ENCODE measurements at places on chromosomes 6 and 20.
A peak's percentile ranks its signal among the peaks of the same experiment; 100 is the strongest.

- peak; percentile 17 for DNase-seq
These were observed 27.7 kb upstream of the VEGFA start for GRCh38 chr6:43742285-43742684.

DNA sequence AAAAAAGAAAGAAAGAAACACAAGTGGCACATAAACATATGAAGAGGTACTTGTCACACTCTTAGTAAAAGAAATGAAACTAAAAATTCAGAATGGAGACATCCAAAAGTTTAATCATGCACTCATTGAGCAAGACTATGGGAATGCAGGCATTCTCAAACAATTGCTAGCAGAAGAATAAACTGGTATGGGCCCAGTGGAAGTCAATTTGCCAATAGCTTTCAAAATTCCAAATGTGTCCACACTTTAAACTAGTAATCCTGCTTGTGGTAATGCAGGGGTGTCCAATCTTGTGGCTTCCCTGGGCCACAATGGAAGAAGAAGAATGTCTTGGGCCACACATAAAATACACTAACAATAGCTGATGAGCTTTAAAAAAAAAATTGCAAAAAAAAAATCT lies 97.4 kb downstream of the EPB41L2 start:
- no peak for DNase-seq

GRCh38 chr6:143119260-143119659 lies 58.6 kb downstream of the AIG1 start:
- no peak for DNase-seq

GRCh38 chr6:82507112-82507511 lies 143.5 kb downstream of the TPBG start:
- no peak for DNase-seq

- peak; percentile 73 for DNase-seq
These were observed 32.0 kb downstream of the ZC2HC1B start for GRCh38 chr6:143896126-143896860.

DNA sequence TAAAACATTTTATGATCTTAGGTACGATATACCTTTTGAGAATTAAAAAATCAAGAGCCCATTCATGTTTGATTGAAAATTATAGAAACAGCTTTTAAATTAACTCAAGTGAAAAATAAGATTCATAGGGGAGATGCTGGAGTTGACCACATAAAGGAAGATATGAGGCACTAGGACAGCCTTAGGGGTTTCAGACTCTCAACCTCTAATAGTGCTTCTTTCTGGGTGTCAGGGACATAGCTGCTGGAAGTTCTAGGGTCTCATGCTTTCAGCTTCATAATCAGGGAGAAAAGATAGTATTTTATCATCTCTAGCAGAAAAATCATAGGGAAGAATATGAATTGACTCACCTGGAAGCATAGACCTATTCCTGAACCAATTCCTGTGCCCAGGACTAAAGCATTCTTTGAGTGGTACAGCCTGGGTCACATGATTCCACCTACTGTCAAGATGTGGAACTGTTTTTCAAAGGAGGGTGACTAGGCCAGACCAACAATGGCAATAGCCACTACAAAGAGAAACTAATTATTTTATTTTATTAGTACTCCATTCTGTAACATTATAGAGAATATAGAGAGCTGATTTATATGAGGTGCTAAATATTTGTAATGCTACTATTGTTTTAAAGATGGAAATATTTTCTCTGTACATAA lies 27.8 kb upstream of the CENPW start:
- DNase-seq = no peak

- DNase-seq = no peak
These were observed 18.8 kb downstream of the LATS1 start for GRCh38 chr6:149699150-149699549.

DNA sequence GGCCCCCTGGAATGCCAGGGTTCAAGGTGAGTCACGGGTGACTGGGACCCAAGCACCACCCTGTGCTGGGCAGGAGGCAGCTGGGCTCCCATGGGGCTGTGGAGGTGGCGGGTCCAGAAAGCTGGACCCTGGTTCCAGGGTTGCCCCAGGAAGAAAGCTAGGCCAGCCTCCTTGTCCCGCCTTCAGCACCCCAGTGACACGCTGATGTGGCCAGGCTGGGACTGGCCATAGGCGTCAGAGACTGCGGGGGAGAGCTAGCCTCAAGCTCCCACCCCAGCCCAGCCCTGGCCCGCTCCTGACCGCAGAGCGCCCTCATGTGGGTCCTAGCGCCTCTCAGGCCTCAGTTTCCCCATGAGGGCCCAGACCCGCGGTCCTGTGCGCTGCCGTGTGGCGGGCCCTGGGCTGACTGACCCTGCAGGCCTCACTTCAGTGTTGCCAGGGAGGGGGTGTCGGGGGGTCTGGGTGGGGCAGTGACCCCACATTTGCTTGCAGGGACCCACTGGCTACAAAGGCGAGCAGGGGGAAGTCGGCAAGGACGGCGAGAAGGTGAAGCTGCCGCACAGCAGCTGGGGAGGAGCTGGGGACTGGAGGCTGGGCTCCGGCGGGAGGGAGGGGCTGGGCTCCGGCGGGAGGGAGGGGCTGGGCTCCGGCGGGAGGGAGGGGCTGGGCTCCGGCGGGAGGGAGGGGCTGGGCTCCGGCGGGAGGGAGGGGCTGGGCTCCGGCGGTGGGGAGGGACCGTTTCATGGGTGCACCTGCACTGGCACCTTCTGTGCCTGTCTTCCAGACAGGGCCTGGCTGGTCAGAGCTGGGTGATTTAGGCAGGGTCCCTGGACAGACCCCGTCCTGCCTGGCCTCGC lies 7.9 kb downstream of the COL9A3 start:
- no peak for DNase-seq

- DNase-seq = no peak
These were observed 307.0 kb upstream of the PRDM1 start for GRCh38 chr6:105779110-105779509.

GRCh38 chr20:57476084-57476526 lies 48.8 kb downstream of the CTCFL start:
- peak; percentile 18 for DNase-seq

- DNase-seq = no peak
These were observed 56.2 kb downstream of the SNX9 start for GRCh38 chr6:157879034-157879872.

DNA sequence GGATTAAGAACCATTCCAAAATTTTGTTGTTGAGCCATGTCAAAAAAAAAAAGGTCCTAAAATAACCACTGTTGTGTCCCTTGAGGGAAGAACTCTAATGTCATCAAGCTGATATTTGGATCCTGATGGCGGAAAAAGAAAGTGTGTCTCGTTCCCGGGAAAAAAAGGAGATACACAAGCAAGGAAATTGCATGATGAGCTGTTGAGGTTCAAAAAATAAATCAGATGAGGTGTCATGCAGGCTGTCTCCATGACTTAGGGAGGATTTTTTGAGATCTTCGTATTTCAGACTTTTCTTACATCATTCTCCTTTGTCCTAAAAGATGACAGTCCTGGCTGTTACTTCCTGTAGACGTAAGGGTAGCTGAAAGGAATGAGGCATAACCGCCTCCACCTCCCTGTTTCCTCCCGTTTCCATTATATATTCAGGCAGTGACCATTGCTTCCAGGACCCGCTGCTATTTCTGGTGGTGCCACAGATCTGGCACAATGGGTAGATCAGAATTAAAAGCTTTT lies 117.3 kb upstream of the TNFAIP3 start:
- no peak for DNase-seq

- DNase-seq = no peak
These were observed 48.5 kb downstream of the PYGB start for GRCh38 chr20:25296094-25297093.

GRCh38 chr20:23938118-23938438 lies 50.5 kb downstream of the GGTLC1 start:
- no peak for DNase-seq

DNA sequence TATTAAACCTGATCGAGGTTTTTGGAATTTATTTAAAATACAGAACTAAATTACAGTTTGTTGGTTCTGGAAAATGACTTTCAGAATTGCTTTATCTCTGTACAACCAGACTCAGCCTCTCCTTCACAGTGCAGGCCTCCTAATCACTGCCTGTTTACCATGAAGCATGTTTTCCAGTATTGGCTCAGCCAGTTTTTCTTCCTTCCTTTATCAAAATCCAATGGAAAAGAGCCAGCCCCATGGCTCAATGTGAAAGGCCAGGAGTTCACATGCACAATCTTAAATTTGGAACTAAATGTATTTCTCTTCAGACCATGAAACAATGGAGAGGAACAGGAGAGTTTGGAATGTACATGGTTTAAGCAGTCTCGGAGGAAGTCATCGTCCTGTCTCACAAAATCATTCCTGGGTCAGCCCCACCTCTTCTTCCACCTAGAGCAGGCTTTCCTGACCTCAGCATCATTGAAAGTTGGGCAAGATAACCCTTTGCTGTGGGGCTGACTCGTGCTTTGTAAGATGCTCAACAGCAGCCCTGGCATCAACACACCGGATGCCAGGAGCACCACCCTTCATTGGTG lies 680.9 kb upstream of the AGPAT4 start:
- no peak for DNase-seq

DNA sequence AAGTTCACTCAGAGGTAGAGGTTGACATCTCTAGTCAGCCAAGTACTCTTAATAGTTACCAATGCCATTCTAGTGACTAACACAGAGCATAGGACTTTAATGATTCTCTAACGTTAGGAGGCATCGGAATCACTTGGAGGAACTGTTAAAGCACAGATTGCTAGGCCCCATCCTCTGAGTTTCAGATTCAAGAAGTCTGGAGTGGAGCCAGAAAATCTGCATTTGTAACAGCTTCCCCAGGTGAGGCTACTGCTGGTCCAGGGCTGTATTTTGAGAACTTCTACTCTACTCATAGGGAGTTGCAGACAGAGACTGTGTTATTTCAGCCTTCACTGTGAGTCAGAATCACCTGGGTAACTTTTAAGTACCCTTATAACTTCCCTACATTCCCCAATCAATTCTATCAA lies 5.7 kb downstream of the LMBRD1 start:
- no peak for DNase-seq

GRCh38 chr6:148044261-148044751 lies 298.3 kb upstream of the SASH1 start:
- DNase-seq = no peak

GRCh38 chr6:27951040-27951439 lies 6.0 kb upstream of the OR2B6 start:
- DNase-seq = no peak

DNA sequence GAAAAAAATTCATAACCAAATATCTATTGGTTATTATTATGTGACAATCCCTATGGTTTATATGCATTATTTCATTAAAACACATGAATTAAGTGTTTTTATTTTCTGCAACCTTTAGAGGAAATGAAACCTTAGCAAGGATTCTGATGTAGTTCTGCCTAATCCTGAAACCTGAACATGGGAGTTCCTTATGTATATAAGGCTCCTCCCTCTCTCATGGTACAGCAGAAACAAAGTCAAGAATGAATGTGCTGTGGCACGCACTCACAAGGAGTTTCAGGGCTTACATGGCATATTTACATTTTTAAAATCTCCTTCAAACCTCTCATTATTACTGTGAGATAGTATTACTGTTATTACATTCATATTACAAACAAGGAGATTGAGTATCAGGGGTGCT lies 426.4 kb upstream of the CITED2 start:
- DNase-seq = no peak

GRCh38 chr6:140858381-140858971 lies 1274.2 kb upstream of the GJE1 start:
- no peak for DNase-seq

DNA sequence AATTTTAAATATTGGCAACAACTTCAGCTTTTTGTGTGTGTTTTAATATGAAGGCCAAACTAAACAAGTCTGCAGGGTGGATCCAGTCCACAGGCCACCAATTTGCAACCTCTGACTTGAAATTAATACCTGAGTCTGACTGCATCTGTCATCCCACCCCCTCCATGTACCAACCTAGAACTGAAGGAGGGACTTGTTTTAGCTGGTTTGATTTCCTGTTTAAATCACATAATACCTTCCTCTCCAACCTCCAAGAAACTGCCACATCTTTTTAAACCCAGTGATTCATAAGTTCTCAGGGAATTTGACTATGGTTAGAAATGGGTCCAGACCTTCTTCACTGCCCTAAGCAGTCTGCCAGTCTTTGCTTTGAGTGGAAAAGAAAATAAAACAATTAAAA lies 21.6 kb downstream of the RNF8 start:
- DNase-seq = no peak

DNA sequence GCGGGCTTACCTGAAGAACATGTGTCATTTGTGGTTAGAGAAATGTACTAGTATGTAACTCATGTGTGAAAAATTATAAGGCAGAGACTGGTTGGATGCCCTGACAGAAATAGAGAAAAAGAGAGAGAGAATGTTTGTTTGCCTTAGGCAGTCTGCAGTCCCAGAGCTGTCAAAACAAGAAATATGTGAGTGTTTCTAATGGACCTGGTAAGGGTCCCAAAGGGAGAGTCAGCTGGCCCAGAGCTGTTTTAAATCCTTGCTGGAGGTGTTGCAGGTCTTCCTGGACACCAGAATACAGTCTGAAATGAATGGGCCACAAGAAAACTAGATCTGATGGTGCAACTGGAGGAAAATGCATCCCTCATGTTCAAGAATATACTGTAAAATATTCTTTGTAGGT lies 158.3 kb upstream of the OGFRL1 start:
- no peak for DNase-seq

DNA sequence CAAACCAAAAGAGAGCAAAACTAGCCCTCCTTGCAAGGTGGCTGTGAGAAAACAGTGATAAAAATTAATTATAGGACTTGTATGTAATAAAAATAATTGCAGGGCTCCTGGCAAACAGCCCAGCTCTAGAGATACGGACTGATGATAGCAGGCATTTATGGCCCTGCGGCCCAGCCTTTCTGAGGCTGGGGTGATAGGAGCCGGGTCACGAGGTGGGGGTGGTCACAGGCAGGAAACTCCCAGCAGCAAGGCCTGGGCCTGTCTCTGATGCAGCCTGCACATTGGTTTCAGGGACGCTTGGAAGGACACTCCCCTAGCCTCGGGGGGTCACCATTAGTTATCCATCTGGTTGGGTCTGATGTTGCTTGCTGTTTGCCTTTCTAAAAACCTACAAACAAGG lies 18.7 kb upstream of the TTPAL start:
- DNase-seq = no peak

- no peak for DNase-seq
These were observed 34.1 kb upstream of the RPL7L1 start for GRCh38 chr6:42845327-42845694.

GRCh38 chr6:165745492-165745891 lies 82.5 kb upstream of the PDE10A start:
- no peak for DNase-seq

- DNase-seq = peak; percentile 63
These were observed 297.3 kb downstream of the PHACTR1 start for GRCh38 chr6:13013681-13014503.

GRCh38 chr20:32652739-32653526 lies 20.8 kb downstream of the C20orf203 start:
- peak; percentile 91 for DNase-seq

- DNase-seq = no peak
These were observed 123.7 kb upstream of the FOXQ1 start for GRCh38 chr6:1188199-1188598.

DNA sequence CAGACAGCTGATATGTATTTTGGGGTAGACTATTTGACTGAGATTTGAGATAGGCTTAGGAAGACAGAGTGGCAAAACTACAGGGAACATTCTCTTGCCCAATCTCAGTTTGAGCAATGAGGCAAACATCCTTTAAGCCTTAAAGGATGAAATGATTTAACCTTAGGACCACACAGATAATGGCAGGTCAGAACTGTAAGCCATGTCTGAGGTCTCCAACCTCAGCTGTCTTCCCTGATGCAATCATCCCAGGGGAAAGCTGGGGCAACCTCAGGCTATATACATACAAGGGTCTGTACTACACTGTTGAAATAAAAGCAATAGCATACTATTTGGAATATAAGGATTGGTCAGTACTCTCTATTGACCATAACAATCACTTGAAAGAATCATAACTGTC lies 83.8 kb upstream of the NUP153 start:
- DNase-seq = no peak

GRCh38 chr6:127076466-127076865 lies 42.0 kb upstream of the RSPO3 start:
- DNase-seq = no peak

All from upper lobe of right lung (tissue), 1 donor.